ENCODE measurements at places on chromosomes 2 and 18.

GRCh38 chr2:127401757-127402695 lies 14.3 kb upstream of the MAP3K2 start:
- DNase-seq, result no peak

DNA sequence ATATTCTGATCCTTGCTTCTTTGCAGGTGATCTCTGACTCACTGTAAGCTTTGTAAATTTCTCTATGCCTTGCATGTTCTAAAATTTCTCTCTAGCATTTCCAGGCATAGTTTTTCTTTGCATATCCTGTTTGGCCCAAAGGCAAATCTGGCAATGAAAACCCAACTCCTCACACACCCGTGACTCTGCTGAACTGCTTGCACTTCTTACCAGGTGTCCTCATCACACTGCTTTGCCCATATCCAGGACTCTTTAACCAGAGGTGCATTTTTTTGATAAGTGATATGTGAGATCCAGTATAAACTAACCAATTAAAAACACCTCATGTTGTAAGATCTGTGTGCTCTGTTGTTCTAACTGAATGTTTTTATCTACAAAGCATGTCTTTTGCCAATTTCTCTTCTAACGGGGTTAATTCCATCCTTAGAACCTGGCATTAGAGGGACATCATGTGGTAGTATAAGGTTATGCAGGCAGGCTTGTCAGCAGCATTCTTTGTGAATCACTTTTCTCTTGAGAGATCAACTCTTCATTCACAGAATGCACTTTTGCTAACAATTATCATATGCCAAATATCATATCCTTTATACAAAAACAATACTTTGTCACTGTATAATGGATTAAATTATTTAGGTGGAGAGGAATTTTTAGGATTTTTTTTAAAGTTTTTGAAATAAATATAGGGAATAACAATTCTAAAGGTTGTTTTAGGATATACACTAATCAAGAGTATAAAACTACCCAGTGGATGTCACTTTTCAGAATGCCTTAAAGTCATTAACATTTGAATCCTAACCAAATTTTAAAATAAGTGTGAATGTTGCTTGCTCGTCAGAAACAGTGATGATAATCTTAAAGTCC lies 20.8 kb upstream of the TMX3 start:
- DNase-seq, result no peak

- no peak for DNase-seq
Measured at GRCh38 chr2:181971032-181971431, 14.6 kb upstream of the PPP1R1C start.

DNA sequence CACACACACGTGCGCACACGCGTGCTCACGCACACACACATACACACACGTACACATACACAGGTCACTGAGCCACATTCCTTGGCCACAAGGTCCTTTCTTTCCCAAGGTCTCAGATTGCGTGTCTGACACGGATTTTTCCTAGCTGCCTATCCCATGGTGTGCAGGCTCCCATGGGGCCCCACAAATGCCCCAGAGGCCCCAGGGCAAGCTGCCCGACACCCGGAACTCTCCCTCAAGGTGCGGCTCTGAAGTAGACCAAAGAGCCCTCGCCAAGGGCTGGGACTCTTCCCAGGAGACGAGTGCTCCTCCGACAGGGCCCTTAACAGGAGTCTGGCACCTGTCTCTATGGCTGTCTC lies 46.7 kb downstream of the SDC1 start:
- no peak for DNase-seq

- DNase-seq, result no peak
Measured at GRCh38 chr2:8002765-8003393, 679.0 kb upstream of the ID2 start.

DNA sequence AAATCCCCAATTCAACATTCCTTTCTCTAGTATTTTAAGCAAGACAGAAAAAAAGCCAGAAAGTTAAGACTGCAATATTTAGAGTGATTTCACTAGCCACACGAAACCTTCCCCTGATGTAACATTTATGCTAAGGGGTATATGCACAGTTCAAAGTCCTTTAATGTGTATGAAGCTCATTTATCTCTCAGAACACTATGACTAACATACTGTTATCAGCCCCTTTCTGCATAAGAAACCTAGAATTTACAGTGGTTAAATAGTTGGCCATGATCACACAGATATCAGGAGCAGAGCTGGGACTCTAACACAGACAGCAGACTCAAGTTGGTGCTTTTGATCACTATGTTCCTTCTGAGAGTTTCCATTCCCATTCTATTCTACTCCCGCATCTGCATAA lies 185.5 kb downstream of the CDH2 start:
- DNase-seq, result no peak

- no peak for DNase-seq
Measured at GRCh38 chr2:11710210-11710609, 36.2 kb upstream of the LPIN1 start.

DNA sequence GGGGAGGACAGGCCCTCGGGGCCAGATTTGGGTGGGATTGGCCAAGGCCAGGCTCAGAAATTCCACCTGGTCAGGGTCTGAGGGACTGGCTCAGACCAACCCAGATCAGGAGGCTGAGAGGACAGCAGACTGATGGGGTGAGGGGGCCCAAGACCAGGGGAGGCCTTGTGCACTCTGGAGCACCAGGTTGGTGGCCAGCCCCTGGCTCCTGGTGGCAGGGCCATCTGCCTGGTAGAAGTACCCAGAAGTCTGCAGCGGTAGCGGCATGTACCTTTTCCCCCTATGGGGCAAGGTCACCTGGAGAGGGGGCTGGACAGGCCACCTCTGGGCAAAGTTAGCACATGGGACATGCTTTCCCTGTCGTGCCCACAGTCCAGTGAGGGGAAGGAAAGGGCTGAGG lies 21.2 kb upstream of the ODC1 start:
- DNase-seq, result no peak

DNA sequence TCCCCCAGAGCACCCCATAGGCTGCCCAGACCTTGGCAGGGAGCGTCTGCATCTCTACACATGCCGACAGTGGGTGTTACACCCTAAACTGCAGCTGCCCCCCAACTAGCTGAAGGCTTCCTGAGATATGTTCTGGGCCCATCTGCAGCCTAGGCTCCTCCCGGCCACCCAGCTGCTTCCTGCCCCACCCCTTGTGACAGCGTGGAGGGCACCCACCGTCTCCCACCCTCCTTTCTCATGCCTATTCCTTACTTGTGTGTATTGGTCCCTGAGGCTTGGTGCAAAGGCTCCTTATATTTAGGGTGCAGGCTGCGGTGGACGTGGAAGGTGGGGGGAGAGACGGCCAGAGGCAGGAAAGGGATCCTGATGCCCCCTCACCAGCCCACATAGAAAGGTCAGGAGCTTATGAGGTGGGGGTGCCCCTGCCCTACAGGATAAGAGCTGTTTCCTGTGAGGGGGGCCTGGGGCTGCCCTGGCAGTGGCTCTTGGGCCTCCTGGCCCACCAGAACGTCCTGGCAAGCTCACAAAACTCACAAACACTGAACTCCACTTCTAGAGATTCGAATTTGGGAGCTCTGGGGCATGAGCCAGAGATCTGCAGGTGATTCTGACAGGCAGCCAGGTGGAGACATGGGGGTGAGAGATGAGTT lies 7.3 kb upstream of the PROM2 start:
- no peak for DNase-seq

DNA sequence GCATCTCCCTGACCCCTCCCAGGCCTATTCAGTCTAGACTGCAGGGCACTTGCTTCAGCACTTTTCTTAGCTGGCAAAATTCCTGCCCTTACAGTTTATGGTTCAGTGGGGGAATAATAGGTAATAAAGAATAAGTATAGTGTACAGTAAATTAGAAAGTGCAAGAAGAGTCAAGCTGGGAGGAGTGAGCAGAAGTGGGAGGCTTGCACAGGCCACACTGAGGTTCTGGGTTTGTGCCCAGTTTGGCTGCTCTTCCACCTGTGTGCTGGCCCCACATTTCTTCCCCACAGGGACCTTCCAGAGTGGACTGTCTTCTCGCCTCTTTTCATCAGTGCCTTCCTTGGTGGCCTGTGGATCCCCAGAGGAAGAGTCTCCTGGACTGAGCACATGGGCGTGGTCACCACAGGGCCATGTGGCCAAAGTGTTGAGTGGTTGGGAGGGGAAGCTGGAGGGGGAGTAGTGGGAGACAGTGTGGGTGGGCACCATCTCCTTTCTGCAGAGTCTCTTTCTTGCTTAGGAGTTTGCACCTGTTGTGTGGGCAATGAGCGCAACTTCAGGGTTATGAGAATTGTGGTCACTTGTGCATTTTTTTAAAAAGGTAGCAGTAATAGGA lies 128.6 kb upstream of the ZSWIM2 start:
- no peak for DNase-seq

- DNase-seq, result no peak
Measured at GRCh38 chr2:46643493-46643892, 164.1 kb downstream of the TMEM247 start.

- no peak for DNase-seq
Measured at GRCh38 chr2:175567435-175568061, 386.0 kb upstream of the ATP5MC3 start.

DNA sequence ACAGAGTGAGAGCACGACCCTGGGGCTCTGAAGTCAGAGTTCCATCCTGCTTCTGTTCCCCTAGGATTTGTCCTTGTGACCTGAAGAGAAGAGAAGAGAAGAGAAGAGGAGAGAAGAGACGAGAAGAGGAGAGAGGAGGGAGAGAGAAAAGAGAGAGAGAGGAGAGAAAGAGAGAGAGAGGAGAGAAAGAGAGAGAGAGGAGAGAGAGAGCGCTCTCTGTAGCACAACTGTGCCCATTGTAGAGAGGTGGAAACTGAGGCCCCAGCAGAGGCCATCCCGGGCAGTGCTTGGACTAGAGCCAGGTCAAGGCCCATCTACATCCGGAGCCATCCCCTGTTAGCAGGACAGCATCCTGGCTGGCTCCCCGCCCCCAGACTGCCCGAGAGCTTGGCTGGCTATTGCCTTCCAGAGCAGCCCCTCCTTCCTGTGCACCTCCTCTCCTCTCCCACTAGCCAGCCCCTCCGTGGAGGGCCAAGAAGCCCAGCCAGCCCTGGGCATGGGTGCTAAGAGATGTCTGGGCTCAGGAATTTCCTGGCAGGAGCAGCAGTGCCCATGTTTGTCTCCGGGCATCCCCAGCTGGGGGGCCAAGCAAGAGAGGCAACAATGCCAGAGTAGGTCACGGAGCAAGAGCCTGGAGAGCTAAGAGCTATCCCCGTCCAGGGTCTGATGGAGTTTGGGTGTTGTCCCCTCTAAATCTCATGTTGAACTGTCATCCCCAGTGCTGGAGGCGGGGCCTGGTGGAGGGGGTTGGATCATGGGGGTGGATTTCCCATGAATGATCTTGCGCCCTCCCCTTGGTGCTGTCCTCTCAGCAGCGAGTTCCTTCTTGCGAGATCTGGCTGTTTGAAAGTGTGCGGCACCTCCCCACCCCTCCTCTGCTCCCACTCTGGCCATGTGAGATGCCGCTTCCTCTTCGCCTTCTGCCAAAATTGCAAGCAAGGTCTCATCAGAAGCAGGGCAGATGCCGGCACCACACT lies 18.2 kb upstream of the GPR55 start:
- no peak for DNase-seq

- no peak for DNase-seq
Measured at GRCh38 chr2:104046466-104046865, 807.4 kb upstream of the POU3F3 start.

GRCh38 chr2:164110515-164110914 lies 374.7 kb upstream of the FIGN start:
- no peak for DNase-seq

GRCh38 chr2:196482119-196483065 lies 157.1 kb upstream of the CCDC150 start:
- no peak for DNase-seq

- no peak for DNase-seq
Measured at GRCh38 chr2:13539296-13539695, 822.6 kb downstream of the TRIB2 start.

- DNase-seq, result no peak
Measured at GRCh38 chr2:83191316-83191715, 1267.8 kb downstream of the SUCLG1 start.

DNA sequence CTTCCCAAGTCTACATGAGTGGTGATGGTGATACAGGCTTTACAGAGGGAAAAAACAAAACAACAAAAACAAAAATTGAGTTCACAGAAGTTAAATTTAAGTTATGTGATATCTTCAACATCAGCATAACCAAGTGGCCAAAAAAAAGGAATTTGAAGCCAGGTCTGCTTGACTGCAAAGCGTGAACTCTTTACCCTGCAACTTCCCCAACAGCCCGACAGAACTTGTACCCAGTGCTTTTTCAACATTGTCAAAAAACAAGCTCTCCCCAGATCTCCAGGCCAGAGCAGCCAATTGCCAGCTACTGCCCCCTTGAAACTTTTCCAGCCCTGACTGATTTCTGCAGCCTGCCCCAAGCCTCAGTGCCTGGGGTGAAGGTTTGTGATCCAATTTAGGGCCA lies 76.7 kb downstream of the RNF144A start:
- no peak for DNase-seq

- DNase-seq, result no peak
Measured at GRCh38 chr2:56244911-56245530, 61.2 kb downstream of the CCDC85A start.

- no peak for DNase-seq
Measured at GRCh38 chr18:62877411-62878221, 162.3 kb downstream of the PHLPP1 start.

DNA sequence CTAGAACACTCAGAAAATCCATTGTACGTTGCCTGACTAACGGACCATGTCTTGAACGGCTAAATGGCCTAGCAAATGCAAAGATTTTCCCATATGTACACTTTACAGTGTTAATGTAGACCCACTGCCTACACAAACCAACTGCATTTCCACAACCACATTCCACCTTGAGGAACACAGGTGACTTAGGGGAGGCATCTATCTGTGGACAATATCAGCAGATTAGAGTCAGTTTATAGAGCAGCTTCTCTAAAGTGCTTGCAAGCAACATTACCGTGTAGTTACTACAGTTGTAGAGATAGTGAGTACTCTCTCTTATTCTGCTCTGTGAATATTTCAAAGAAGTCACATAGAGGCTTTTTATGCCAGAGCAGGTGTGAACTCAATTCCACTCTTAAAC lies 139.6 kb downstream of the TCF4 start:
- DNase-seq, result no peak

- DNase-seq, result no peak
Measured at GRCh38 chr18:23135550-23136325, 453 bp downstream of the CABLES1 start.

DNA sequence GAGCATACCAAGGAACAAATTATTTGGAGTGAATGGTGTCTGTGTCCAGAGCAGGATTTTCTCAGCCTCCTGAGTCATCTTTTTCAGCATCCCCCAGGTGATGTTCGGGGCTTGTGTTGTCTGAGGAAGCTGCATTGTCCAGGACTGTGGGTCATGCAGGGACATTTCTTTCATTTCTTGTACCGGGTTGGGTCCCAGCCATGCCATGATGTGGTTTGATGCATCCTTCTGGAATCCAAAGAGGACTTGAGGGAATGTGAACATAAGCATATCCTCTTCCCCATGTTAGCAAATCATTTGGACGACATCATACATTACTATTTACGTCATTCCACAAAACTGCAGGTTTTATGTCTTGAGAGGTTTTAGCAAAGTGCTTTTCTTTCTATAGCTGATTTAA lies 797.8 kb downstream of the CCDC85A start:
- DNase-seq, result no peak

All from thoracic aorta (tissue), 2 donors.